Lung (tissue), 17 donors: ENCODE measurements at places on chromosomes 2 and 18.

DNA sequence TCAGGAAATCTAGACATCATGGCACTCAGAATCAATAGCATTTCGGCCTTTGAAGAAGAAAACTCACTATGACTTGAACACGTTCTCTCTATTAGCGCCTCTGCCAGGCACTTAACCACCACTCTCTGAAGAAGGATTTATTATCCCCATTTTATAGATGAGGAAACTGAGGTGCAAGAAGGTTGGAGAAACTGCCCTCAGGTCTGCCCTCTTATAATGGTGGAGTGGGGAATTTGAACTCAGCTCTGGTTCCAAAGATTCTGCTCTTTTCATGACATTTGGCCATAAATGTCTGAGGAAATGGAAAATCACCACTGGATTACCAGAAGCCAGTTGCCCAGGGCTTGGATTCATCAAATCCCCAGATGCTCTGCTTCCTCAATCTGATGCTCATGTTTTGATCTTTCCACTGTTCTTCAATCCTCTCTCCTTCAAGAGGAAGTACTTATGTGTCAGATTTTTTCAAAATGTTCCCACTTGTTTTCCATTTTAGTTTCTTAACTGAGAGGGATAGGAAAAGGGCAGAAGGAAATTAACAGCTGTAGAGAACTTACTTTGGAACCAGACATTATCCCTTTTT lies 68.1 kb downstream of the ANTXR1 start:
- no peak overlapping the region for H3K4me3 ChIP-seq
- H3K4me1 ChIP-seq = peaks cover 4% of the 10 kb centered on the region
- no peaks in the 10 kb centered on the region for H3K36me3 ChIP-seq
- DNase-seq = no peak
- no peaks in the 10 kb centered on the region for H3K27me3 ChIP-seq

GRCh38 chr18:60698901-60699300 lies 326.3 kb upstream of the MC4R start:
- no peak overlapping the region for H3K27ac ChIP-seq
- H3K4me1 ChIP-seq = no peaks in the 10 kb centered on the region
- no peaks in the 10 kb centered on the region for H3K27me3 ChIP-seq
- H3K4me3 ChIP-seq = no peak overlapping the region
- no peaks in the 10 kb centered on the region for H3K36me3 ChIP-seq

- H3K27ac ChIP-seq = no peak overlapping the region
- peaks cover 12% of the 10 kb centered on the region for H3K4me1 ChIP-seq
- no peaks in the 10 kb centered on the region for H3K36me3 ChIP-seq
These were observed 563 bp downstream of the KIF3C start for GRCh38 chr2:25981596-25982272.

DNA sequence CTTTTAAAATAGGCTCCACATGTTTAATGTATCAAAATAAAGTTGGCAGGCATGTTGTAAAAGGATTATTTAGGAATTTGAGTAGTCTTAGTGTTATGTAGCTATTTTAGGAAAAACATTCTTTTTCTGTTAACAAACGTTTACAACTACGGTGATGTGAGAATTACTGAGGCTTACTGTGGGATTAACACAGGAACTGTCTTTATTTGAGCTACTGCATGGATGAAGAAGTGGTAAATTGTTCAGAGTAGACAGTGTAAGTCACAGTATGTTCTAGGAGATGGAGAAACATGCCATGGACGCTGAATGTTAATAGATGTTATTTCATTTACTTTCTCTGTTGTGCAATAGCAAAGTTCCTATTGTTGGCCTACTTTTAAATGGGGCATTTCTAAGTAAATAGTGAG lies 1.6 kb downstream of the PPM1B start:
- no peaks in the 10 kb centered on the region for H3K27me3 ChIP-seq
- DNase-seq = no peak
- no peaks in the 10 kb centered on the region for H3K36me3 ChIP-seq

DNA sequence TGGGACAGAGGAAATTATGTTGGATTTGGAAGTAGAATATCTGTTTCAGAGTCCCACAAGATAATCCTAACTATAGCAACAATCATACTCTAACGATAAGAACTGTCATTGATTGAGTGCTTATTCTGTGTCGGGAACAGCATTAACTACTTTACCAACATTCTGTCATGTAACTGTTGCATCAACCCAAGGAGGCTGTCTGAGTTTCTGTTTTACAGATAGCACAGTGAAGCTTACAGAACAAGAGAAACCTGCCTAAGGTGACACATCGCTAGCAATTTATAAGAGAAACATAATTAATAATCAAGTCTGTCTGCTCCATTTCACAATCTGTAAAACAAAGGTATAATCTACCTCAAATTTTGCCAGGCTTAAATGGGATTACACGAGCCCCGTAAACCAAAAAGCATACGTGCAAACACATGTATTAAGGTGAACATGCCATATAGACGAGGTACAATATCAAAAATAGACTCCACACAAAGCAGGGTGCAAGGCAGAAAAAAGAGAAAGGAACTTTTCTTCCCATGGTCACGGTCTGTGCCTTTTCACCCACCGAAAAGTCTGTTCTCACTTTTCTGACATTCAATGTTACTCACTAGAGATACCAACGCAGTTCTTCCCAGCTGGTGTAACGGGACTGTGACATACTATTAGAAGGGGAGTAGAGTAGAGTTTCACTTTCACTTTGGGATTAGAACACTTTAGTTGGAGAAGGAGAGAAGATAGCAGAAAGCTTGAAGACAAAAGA lies 37.2 kb upstream of the SLC8A1 start:
- H3K36me3 ChIP-seq = no peaks in the 10 kb centered on the region
- peak; percentile 67 for DNase-seq
- no peaks in the 10 kb centered on the region for H3K27me3 ChIP-seq
- H3K27ac ChIP-seq = peak overlapping the region; percentile 79

- H3K4me3 ChIP-seq = no peak overlapping the region
- DNase-seq = no peak
- no peak overlapping the region for H3K27ac ChIP-seq
- peaks cover 21% of the 10 kb centered on the region for H3K4me1 ChIP-seq
- no peaks in the 10 kb centered on the region for H3K36me3 ChIP-seq
- H3K27me3 ChIP-seq = no peaks in the 10 kb centered on the region
These were observed 130.5 kb downstream of the BCL2 start for GRCh38 chr18:63189041-63189440.

GRCh38 chr2:20095469-20095868 lies 44.0 kb upstream of the LAPTM4A start:
- DNase-seq = no peak
- no peak overlapping the region for H3K4me3 ChIP-seq
- H3K27me3 ChIP-seq = no peaks in the 10 kb centered on the region

DNA sequence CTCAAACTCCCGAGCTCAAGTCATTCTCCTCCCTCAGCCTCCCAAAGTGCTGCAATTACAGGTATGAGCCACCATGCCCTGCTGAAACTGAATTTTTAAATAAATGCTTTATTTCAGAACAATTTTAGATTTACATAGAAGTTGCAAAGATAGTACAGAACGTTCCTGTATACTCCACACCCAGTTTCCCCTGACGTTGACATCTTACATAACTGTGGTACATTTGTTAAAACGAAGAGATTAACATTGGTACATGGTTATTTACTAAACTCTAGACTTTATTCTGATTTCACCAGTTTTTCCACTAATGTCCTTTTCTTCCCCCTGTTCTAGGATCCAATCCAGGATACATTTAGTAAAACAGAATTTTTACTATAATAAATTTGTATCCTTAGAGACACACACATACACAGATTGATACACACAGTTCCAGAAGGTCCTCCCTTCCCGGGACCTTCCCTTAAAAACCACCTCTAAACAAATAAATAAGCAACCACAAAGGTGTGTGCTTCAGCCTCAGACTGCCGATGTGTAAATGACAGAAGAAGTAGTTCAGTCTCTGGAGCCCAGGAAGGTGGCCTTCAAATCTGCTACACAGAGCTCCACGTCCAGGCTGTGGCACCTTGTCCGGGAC lies 6.9 kb downstream of the NEU2 start:
- no peak overlapping the region for H3K4me3 ChIP-seq
- no peak for DNase-seq
- H3K4me1 ChIP-seq = no peaks in the 10 kb centered on the region
- H3K36me3 ChIP-seq = no peaks in the 10 kb centered on the region
- no peak overlapping the region for H3K27ac ChIP-seq
- H3K27me3 ChIP-seq = no peaks in the 10 kb centered on the region

- no peaks in the 10 kb centered on the region for H3K27me3 ChIP-seq
- no peak for DNase-seq
- H3K27ac ChIP-seq = no peak overlapping the region
- H3K4me1 ChIP-seq = no peaks in the 10 kb centered on the region
- H3K36me3 ChIP-seq = peaks cover 2% of the 10 kb centered on the region
These were observed 55.0 kb downstream of the INPP5D start for GRCh38 chr2:233115121-233115520.

DNA sequence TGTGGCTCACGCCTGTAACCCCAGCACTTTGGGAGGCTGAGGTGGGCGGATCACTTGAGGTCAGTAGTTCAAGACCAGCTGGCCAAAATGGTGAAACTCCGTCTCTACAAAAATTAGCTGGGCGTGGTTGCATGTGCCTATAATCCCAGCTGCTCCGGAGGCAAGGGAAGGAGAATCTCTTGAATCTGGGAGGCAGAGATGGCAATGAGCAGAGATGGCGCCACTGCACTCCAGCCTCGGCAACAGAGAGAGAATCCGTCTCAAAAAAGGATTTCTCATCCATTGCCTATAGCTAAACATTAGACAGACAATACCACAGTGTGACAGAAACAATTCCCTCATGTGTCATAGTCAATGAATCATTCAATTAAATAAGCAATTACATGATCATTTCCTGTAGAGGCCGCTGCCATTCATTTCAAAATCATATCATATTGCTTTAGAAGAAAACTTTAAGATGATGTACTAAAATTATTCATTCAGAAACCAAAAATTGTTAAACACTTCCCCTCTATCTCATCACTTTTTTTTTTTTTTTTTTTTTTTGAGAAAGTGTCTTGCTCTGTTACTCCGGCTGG lies 69.5 kb upstream of the TGIF1 start:
- no peak for DNase-seq
- no peak overlapping the region for H3K27ac ChIP-seq
- no peak overlapping the region for H3K4me3 ChIP-seq
- H3K4me1 ChIP-seq = no peaks in the 10 kb centered on the region
- no peaks in the 10 kb centered on the region for H3K27me3 ChIP-seq

GRCh38 chr2:213862407-213863076 lies 548.3 kb upstream of the VWC2L start:
- H3K27me3 ChIP-seq = no peaks in the 10 kb centered on the region
- no peak overlapping the region for H3K4me3 ChIP-seq
- no peaks in the 10 kb centered on the region for H3K4me1 ChIP-seq
- DNase-seq = no peak
- H3K27ac ChIP-seq = no peak overlapping the region

- peak; percentile 82 for DNase-seq
- H3K36me3 ChIP-seq = no peaks in the 10 kb centered on the region
- no peak overlapping the region for H3K4me3 ChIP-seq
- H3K4me1 ChIP-seq = no peaks in the 10 kb centered on the region
- H3K27ac ChIP-seq = no peak overlapping the region
These were observed 300.9 kb downstream of the PHLPP1 start for GRCh38 chr18:63016270-63016669.

DNA sequence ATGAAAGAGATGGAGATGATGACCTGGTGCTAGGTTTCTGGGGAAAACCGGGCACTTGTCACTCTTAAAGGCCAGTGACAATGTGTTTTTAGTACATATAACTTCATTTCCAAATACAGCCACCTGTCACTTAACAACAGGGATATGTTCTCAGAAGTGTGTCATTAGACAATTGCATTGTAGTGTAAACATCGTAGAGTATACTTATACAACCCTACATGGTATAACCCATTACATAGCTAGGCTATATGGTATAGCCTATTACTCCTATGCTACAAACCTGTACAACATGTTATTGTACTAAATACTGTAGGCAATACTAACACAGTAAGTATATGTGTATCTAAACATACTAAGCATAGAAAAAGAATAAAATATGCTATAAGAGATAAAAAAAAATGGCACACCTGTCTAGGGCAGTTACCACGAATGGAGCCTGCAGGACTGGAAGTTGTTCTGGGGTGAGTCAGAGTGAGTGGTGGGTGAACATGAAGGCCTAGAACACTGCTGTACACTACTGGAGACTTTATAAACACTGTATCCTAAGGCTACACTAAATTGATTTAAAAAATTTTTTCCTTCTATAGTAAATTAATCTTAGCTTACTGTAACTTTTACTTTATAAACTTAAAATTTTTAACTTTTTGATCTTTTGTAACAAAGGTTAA lies 123.2 kb downstream of the THADA start:
- DNase-seq = no peak
- no peaks in the 10 kb centered on the region for H3K36me3 ChIP-seq
- no peaks in the 10 kb centered on the region for H3K4me1 ChIP-seq
- no peak overlapping the region for H3K4me3 ChIP-seq

- no peaks in the 10 kb centered on the region for H3K36me3 ChIP-seq
- H3K4me3 ChIP-seq = no peak overlapping the region
- no peaks in the 10 kb centered on the region for H3K27me3 ChIP-seq
- no peak overlapping the region for H3K27ac ChIP-seq
- no peak for DNase-seq
These were observed 157.7 kb downstream of the ZNF385B start for GRCh38 chr2:179703702-179704101.
